ENCODE measurements at places on chromosomes 4 and X. TPM values are rescaled to one million over a fixed set of nuclear protein-coding genes. Genes with fewer than 3 reads are reported as not detected.

The GAGE12C gene
- not detected for total RNA-seq

The CFI gene
- 0.86 TPM for total RNA-seq

The BST1 gene
- total RNA-seq: 15.0 TPM

The SYNPO2 gene
- 0.56 TPM for total RNA-seq

The GSX2 gene
- total RNA-seq: not detected

The SHISA3 gene
- total RNA-seq: not detected

The SPRY1 gene
- 4.8 TPM for total RNA-seq

The SRPK3 gene
- total RNA-seq: 0.06 TPM

The PSAPL1 gene
- total RNA-seq: 0.32 TPM

The VCX3A gene
- total RNA-seq: not detected

The ZNF330 gene
- 25.5 TPM for total RNA-seq

The ANXA10 gene
- 2.3 TPM for total RNA-seq

Measured in A549 treated with AZD2906 at 1 μM for 4 hours (cell line).